ENCODE measurements at places on chromosomes 4 and X.

DNA sequence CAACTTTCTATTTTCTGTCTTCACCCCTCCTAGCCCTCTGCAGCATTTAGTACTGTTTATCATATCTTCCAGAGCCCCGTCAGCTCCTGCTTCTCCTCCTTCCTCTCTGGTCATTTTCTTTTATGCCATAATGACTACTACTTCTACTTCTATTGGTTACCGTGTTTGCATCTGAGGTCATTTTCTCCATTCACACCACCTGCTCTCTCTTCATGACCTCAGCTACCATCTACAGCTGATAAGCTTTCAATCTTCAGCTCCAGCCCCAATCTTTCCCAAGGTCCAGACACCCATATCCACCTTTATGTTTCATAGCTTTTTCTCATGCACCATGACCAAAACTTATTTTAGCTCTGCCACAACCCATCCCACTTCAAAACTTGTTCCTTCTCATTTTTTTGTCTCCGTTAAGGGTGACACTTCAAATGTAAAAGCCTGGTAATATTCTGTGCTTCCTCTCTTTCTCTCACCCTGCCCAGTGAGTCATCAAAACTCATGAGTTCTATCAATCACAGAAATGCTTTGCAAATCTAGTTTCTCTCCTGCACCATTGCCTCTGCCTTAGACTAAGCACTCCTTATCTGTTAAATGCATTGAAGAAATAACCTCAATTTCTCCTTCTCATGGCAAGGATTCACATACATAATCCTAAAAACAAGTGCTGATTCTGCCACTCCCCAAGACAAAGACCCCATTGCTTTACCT, 71.3 kb upstream of the IQCM start:
- H3K4me1 ChIP-seq, result no peaks in the 10 kb centered on the region
- H3K27me3 ChIP-seq, result no peaks in the 10 kb centered on the region
- DNase-seq, result no peak
- H3K27ac ChIP-seq, result no peak overlapping the region
- no peak overlapping the region for H3K4me3 ChIP-seq

DNA sequence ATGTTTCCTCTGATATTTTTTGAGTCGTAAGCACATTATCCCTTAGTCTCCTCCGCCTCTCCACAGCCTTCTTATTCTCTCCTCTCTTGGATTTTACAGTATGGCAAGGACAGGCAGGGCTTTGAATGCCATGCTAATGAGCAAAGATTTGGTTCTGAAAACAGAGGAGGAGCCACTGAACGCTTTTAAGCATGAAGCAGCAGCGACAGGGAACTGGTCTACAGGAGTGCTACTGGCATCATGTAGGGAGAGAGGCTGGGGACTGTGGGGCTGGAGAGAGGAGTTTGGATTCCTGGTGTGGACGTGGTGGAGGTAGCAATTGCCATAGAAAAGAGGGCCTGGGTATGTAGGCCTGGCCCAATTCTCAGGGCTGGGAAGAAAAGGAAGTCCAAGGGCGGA, 4.6 kb upstream of the CD99L2 start:
- peak overlapping the region; percentile 48 for H3K4me3 ChIP-seq
- peaks cover 42% of the 10 kb centered on the region for H3K4me1 ChIP-seq
- H3K27ac ChIP-seq, result peak overlapping the region; percentile 99
- no peaks in the 10 kb centered on the region for H3K27me3 ChIP-seq
- peak; percentile 62 for DNase-seq

DNA sequence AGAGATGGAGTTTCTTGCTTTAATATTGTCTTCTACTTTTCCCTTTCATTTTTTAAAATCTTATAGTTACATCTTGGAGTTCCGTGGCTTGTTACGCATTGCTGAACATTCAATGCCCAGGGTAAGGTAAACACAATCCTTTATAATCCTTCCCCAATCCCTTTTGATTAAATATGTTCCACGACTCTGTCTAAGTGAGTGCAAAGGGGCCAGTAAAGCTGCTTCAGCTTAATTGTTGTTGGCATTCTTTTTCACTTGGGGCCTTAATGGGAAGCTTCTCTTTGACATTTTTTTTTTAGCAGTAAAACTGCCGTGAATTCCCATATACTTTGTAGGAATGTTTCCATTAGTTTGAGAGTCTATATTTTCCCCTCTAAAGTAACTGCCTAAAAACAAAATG, 1028.1 kb downstream of the C4orf33 start:
- H3K27me3 ChIP-seq, result no peaks in the 10 kb centered on the region
- no peak for DNase-seq
- no peaks in the 10 kb centered on the region for H3K36me3 ChIP-seq
- no peak overlapping the region for H3K27ac ChIP-seq

DNA sequence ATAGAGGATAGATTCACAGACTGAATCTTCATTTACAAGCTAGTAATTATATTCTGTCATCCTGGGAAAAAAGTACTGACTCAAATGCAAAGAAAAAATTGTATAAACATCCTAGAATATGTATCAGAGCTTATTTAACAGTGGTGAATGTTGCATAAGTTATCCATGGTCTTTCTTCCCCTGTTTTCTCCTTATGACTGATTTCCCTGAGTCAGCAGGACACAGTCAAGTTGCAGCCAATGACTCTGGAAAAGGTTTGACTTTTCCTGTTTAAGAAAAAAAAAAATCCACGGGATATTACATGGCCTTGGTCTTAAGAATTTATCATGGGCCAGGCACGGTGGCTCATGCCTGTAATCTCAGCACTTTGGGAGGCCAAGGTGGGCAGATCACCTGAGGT, 36.5 kb downstream of the INPP4B start:
- H3K4me1 ChIP-seq, result no peaks in the 10 kb centered on the region
- no peak overlapping the region for H3K4me3 ChIP-seq
- H3K27ac ChIP-seq, result no peak overlapping the region
- H3K36me3 ChIP-seq, result no peaks in the 10 kb centered on the region
- no peak for DNase-seq
- no peaks in the 10 kb centered on the region for H3K27me3 ChIP-seq

- no peaks in the 10 kb centered on the region for H3K4me1 ChIP-seq
- H3K36me3 ChIP-seq, result no peaks in the 10 kb centered on the region
- no peak for DNase-seq
- no peak overlapping the region for H3K4me3 ChIP-seq
- H3K27me3 ChIP-seq, result no peaks in the 10 kb centered on the region
- no peak overlapping the region for H3K27ac ChIP-seq
Measured at GRCh38 chrX:65841263-65841662, 173.8 kb downstream of the MSN start.

GRCh38 chrX:20412871-20413486, 146.3 kb upstream of the RPS6KA3 start:
- H3K4me1 ChIP-seq, result no peaks in the 10 kb centered on the region
- H3K36me3 ChIP-seq, result no peaks in the 10 kb centered on the region
- no peak overlapping the region for H3K27ac ChIP-seq
- DNase-seq, result no peak

Data from GM23338 (cell line).